ENCODE measurements at places on chromosomes 2 and 18.

DNA sequence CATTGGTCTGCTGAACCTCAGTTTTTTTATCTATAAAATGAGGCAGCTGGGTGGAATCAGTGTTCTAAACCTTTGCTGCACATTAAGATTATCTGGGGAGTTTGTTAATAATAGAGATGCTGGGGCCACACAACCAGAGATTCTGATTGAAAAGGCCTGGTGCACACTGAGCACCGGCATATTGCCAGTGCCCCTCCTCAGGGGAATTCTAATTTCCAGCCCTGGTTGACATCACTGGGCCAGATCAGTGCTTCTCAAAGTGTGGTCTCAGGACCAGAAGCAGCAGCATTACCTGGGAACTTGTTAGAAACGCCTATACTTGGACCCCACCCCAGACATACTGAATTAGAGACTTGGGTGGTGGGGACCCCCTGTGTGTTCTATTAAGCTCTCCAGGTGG lies 112.5 kb downstream of the SETBP1 start:
- no peak for DNase-seq

GRCh38 chr18:56306797-56307196 lies 331.6 kb downstream of the TXNL1 start:
- DNase-seq, result no peak

- no peak for DNase-seq
Measured at GRCh38 chr2:184004948-184005672, 593.2 kb upstream of the ZNF804A start.

- DNase-seq, result no peak
Measured at GRCh38 chr2:81835321-81836000, 1530.9 kb upstream of the LRRTM1 start.

- DNase-seq, result no peak
Measured at GRCh38 chr2:6909431-6910385, 7.5 kb upstream of the RNF144A start.

DNA sequence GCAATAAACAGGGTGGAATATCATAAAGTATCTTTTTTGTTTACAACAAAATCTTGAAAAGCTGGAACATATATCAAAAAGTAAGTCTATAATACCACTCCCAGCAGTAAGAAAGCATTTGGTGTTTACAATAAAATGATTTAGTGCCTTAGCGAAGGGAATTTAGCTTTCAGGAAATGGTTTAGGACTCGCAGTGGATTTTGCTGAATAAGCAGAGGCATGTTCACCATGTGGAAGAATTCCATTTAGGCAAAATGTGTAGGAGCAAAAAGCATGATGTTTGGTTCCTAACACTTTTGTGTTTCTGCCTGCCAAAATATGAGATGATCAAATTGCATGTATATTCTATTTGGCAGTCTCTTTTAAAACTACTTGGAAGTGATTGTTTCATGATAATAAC lies 163.6 kb downstream of the AGPS start:
- no peak for DNase-seq

DNA sequence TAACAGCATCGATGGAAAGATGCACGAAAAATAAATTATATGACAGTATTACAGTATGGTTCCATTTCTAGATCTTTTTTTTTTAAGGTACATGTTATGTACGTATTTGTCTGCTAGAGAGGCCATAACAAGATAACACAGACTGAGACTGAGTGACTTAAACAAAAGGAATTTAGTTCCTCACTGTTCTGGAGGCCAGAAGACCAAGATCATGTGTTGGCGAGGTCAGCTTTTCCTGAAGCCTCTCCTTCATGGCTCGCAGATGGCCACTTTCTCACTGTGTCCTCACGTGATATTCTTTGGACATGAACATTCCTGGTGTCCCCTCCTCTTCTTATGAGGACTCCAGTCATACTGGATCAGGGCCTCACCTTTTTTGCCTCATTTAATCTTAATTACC lies 177.4 kb downstream of the CAPN13 start:
- no peak for DNase-seq

DNA sequence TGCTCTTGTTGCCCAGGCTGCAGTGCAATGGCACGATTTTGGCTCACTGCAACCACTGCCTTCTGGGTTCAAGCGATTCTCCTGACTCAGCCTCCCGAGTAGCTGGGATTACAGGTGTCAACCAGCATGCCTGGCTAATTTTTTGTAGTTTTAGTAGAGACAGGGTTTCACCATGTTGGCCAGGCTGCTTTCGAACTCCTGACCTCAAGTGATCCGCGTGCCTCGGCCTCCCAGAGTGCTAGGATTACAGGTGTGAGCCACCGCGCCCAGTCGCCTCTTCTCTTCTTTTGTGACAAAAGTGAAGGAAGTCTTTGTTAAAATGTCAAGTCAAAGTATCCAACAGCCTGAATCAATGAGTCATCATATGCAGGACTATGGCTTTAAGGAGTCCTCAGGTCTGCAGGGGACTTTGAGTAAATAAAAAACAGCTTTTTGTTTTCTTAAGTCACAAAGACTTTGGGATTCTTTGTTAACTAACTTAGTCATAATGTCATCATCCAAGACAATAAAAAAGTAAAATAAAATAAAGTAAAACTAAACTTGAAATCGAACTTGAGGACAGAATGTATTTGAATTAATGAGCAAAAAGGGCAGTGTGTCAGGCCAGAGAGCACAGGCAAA lies 1153.2 kb downstream of the SUCLG1 start:
- DNase-seq, result no peak

DNA sequence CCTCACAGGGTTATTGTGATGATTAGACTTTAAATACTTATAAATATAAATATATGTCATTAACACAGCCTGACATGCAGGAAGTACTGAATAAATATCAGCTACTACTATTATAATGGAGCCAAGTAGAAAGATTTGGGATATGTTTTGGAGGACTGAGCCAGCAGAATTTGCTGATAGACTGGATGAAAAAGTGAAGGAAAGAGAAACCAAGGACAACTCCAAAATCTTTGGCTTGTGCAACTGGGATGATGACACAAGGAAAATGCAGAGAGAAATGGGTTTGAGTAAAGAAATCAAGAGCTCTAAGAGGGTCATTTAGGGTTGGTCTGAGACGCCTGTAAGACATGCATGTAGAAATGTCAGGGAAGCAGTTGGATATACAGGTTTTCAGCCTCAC lies 15.6 kb downstream of the ADD2 start:
- no peak for DNase-seq

- no peak for DNase-seq
Measured at GRCh38 chr2:75431763-75432162, 129.0 kb downstream of the EVA1A start.

GRCh38 chr2:10002681-10003080 lies 40.7 kb upstream of the KLF11 start:
- no peak for DNase-seq

DNA sequence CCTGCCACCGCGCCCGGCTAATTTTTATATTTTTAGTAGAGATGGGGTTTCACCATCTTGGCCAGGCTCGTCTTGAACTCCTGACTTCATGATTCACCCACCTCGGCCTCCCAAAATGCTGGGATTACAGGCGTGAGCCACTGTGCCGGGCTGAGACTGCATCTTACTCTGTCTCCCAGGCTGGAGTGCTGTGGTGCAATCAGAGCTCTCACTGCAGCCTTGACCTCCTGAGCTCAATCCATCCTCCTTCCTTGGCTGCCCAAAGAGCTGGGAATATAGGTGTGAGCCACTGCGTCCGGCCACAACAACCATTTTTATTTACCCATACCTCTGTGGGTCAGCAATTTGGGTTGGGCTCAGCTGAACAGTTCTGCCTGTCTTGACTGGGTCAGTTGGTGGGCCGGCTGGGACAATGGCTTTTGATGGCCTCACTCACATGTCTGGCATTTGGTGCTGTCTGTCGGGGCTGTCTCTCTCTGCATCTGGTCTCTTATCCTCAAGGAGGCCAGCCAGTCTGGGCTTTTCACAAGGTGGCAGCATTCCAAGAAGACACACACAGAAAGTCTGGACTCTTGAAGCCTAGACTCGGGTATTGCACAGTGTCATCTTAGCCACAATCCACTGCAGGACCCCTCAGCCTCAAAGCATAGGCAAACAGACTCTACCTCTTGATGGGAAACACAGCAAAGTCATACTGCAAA lies 116.8 kb upstream of the GATA6 start:
- DNase-seq, result no peak

GRCh38 chr2:26952374-26952773 lies 18.1 kb upstream of the MAPRE3 start:
- no peak for DNase-seq

DNA sequence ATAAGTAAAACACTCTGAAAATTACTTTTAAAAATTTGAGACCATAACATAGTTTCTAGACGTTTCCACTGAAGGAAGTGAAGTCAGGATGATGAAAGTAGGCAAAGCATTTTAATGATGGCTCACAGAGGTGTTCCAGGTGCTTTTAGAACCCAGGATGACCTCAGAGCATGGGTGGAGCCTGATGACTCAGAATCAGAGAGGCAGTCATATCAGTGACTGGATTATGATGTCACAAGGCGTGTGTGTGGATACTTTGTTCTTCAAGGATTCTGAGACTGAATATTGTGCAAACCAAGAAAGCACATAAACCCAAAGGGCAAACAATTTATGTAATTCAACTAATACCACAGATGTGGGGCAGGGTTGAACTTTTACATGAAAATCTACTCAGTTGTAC lies 208.0 kb upstream of the FBXO11 start:
- DNase-seq, result no peak

DNA sequence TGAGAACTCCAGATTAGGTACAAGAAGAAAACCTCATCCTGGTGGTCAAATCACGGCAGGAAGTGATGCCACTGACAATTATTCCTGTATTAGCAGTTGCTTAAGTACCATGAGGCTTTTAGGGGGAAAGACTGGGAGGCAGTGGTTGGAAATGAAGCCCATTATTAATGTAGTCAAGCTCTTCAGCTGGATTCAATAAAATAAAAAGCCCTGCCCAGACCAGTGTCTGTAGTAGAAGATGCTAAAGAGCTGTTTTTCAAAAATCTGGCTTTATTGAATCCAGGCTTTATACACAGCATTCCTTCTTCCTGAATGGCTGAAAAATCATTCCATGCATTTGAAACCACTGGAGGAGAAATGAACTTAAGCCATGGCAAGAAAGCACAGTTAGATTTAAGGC lies 155.2 kb downstream of the BCL2 start:
- DNase-seq, result no peak

DNA sequence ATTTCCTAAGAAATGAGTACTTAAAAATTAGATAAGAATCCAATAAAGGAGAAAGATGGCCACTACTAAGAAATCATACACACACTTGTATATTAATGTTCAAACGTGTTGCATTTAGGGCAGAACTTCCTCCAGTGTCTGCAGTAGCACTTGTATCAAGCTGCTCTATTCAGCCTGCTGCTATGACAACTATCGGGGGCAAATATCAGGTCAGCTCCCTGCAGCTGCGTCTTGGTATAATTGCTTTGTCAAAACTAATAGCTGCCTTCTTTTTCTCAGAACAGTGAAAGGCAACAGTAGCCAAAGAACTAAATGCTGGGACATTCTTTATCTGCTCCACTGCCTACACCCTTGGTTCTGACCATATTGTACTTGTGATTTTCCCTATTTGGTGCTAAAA lies 300.7 kb downstream of the NOL4 start:
- DNase-seq, result no peak

DNA sequence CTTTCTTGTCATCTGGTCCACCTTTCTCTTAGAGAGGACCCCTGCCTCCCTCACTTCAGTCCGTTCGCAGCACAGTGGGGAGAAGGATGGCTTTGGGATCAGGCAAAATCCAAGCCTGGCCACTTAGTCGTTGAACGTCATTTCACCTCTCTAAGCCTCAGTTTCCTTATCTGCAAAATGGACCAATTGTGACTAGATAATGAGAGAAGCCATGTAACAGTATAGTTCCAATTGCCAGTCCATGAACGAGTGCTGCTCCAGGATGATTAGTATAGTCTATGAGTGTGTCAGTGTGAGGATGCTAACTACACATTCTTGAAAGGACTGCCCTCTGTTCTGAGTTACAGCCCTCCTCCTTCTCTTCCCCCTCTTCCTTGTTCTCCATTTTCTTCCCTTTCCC lies 1.1 kb downstream of the INHA start:
- no peak for DNase-seq

DNA sequence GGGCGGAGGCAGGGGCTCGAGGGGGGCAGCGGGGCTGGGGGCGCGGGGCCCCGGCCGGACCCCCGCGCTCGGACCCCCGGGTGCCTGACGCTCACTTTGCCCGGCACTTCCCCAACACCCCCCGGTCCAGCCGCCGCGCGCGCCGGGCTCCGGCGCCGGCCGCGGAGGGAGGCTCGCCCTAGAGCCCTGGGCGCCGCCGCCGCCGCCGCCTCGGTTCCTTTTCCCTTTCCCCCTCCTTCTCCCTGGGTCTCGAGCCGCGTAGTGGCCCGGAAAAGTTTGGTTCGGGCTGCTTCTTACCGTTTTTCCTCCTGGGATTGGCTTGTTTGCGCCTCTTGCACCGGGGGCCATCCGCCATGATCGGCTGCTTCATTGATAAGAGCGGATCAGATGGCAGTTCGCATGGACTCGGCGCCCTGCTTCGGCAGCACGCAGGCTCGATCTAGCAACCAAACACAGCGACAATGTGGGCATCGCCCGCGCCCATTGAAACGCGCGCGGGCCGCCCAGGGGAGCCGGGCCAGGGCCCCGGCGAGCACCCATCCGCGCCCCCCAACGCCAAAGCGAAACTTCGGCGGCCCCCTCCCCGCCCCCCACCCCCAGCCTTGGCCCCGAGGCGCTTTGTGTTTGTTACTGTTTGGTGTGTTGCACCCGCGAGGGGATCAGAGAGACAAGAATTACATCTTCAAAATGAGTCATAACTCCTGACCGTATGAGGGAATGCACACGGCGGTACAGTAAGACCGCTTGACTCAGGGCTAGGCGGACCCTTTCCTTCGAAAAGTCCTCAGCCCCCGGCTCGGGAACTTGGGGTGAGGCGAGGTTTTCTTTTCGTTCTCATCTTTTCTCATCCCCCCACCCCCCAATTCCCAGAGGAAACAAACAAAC lies 2.7 kb downstream of the ZEB2 start:
- no peak for DNase-seq

DNA sequence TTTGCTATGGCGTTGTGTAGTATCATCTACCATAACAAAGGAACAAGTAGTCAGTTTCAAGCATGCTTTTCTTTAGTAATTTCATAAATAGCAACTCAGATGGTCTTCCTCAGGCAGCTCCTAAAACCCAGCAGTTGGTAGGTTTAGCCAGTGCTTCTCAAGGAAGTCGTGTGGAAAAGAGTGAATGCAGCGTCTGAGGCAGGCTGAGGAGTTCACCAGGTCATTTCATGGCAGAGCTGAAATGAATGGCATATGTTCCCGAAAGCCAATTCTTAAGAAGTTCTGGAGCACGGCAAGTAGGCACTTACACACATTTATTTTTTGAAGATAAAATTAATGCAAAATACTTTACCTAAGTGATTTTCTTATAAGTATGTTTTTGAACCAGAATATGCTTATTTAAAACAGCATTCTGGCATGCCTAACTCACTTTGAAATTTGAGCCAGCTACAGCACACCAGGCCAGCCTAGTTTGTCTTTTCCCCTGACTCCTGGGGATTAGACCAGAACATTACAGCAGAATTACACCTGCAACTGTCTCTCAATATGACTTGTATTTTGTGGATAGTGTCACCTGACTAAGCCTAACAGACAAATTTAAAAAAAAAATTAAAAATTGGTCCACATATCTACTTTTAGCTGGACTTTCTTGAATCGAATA lies 62.2 kb downstream of the OSBPL6 start:
- DNase-seq, result no peak
